Amygdala (tissue), 56 donors: ENCODE measurements at places on chromosomes 7 and 10.

DNA sequence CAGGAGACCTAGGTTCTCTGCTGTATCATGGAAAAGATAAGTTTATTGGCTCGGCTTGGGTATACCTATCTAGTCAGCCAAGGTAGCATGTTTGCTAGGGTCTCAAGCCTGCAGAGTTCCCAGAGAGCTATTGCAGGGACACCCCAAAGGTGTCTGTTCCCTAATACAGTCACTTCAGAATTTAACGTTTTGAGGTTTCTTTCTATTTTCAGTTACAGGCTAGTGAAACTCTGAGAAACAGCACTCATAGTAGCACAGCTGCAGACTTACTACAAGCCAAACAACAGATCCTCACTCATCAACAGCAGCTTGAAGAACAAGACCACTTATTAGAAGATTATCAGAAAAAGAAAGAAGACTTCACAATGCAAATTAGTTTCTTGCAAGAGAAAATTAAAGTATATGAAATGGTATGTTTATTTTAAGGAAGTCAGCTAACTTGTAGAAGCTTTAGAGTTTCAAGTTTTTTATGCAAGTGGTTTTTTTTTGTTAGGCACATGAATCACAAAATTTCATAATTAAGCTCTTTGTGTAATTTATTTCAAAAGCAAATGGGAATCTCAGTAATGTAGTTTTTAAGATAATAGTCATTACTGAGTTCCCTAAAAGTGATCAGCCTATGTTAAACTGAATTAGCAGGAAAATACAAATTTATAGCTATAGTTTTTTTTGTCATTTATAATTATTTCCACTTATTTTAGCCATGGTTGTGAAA is 54.9 kb downstream of the AKAP9 start:
- DNase-seq: no peak

DNA sequence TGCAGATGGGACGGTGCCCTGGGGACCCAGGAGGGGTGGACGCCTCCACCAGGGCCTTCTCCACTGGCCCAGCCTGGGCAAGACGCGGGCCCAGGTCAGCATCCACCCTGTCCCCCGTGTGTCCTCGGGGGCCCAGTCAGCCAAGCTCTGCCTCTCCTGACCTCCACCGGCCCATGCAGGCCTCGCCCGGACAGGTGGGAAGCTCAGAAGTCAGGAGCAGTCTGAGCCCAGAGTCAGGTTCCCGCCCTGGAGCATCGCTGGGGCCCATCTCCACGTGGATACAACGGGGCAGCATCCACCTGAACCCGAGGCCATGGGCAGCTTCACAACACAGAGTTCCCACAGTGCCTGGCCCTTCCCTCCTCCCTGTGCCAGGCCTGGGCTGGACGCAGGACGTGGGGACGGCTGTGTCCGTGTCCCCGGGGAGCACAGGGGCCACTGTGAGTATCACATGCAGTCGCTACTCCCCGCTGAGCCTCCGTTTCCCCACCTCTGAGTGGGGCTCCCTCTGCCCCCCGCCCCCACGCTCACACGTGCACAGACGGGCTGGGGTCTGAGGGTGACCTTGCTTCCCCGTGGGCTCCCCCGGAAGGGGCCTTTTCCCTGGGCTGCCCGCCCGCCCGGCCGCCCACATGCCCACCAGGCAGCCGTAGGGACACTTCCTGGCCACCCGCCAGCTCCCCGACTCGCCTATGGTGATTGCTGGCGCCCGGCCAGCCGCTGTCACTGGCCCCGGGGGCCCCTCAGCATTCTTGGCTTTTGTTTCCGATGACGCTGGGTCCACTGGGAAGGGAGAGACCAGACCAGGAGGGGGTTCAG is 64.3 kb downstream of the PDGFA start:
- DNase-seq: no peak

DNA sequence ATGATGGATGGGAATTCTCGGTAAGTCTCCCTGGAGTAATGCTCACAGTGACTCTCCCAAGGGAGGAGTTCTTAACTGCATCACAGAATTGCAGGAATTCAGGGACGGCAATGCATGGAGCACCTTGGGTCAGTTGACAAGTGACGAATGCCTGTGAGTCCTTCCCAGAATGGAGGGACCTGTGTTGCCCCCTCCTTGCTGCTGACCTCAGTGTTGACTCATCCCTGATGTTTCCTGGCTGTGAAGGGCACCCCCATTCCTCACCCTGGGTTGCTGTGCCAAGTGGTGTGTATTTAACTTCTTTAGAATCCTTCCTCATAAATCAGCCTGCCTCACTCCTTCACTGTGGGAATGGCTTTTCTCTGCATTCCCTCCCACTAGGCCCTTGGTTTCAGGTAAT is 98.9 kb downstream of the LRMDA start:
- no peak for DNase-seq

DNA sequence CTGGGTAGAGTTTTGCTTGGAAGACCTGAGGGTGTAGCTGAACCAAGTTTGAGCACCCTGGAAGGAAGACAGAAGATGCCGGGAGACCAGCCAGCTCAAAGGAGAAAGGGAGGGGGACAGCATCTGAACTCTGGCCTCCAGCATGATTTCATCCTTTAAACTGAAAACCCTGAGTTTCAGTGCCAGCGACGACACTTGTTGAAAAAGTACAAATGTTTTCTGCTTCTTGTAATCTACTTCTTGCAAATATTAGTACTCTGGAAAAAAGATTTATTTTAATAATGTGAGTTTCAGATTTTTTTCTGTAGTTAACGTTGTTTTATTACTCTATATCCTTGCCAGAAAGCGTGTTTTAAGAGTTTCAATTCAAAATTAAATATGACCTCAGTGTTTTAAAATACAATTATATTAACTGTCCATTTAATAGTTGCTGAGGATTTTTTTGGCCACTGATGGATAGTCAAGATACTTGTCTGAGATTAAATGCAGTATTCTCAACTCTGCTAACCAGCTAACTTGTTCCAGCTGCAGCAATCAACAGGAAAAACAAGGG is 227.7 kb downstream of the MGMT start:
- DNase-seq: peak; percentile 9

- DNase-seq: peak; percentile 45
Measured at GRCh38 chr7:36473454-36474282, 84.0 kb downstream of the ANLN start.

- DNase-seq: no peak
Measured at GRCh38 chr7:111578754-111579153, 16.5 kb upstream of the IMMP2L start.

GRCh38 chr10:79378647-79379511 is 31.6 kb downstream of the PPIF start:
- DNase-seq: no peak

GRCh38 chr7:114689406-114689805 is 232.5 kb upstream of the MDFIC start:
- DNase-seq: no peak

- DNase-seq: no peak
Measured at GRCh38 chr10:37947526-37947925, 28.9 kb downstream of the ZNF25 start.

DNA sequence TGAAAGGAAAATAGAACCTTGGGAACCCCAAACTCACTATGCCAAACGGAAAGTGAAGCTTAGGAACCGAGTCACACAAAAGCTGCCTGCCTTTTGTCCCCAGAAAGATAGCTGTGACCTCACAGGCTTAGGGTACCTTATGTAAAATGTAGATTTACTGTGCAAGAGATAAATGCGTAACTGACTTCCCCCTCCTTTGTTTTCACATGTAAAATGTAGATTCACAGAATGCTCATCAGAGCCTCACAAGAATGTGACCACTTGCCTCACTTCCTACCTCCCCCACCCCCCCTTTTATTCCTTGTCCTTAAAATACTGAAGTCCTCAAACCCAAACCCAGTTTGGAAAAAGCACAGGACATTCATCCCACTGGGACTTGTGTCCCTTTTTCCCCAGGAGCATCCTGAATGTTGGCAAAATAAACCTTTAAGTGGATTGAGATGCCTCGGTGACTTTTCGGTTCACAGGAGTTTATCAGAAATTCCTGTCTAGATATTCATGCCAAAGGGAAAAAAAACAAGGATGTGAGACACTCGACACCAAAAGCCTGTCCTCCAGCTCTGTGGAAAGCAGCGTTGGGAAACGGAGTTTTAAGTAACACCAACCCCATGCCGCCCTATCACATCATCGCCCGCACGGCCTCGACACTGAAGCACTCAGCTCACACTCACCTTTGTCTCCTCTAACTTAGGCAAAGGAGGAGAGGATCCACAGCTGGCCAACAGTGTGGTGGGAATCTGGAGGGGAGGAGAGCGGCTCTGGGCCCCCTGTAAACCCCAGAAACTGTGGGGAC is 45.9 kb downstream of the SVIL start:
- DNase-seq: no peak

- no peak for DNase-seq
Measured at GRCh38 chr10:99524736-99525380, 7.9 kb upstream of the NKX2-3 start.

GRCh38 chr7:149872419-149873073 is 1.2 kb upstream of the ATP6V0E2 start:
- peak; percentile 62 for DNase-seq

GRCh38 chr10:2030046-2030445 is 292.7 kb upstream of the ADARB2 start:
- no peak for DNase-seq

GRCh38 chr7:38673795-38674194 is 42.6 kb upstream of the AMPH start:
- DNase-seq: no peak

DNA sequence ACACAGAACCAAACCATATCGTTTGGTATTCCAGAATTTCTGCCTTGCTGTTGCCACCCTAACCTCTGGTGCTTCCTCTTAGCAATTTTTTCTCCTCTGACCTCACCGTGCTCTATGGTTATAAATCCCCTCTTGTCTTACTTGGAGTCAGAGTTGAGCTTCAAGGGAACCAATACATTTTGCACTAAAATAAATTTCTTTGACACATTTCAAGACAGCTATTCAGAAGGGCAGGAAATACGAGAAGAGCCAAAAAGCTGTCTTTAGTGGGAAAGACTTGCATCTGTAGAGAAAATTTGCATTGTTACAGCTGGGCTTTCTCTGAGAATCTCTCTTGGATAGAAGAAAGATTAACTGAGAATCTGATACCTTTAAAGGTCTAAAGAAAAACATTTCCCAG is 14.5 kb upstream of the AKR1C2 start:
- no peak for DNase-seq

- no peak for DNase-seq
Measured at GRCh38 chr7:130955565-130955919, 221.5 kb upstream of the KLF14 start.

DNA sequence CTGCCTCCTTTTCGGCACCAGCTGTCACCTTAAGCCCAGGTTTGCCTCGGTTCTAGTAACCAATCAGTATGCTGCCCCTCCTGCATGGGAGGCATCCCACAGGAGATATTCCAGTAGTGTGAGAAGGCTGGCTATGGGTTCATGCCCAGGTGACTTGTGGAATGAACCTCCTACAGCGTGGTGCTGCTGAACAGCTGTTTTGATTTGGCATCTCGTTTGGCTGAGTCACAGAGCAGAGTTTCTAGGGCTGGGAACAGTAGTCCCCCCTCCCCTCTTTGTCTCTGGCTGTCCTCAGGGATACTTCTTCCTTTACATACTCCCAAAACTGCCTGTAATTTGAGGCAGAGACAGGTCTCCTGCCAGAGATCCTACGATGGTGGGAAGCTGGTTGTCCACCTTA is 16.1 kb downstream of the R3HCC1L start:
- DNase-seq: no peak

DNA sequence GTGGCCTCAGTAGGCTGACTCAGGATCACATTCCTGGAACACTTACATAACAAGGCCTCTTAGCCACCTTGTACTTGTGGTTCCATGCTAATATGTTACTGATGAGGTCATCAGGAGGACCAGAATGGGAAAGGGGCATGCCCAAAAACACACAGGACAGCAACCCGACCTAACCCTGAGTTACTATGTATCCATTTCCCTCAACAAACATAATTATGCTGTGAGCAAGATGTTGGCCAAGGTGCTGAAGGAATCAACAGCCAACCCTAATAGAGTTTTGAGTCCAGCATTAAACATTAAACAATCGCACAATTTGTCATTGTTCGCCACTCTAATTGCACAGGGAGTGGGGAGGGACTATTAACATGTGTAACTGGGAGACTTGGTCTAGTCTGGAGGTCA is 129.4 kb downstream of the PLPP4 start:
- no peak for DNase-seq

- DNase-seq: no peak
Measured at GRCh38 chr7:55053651-55054571, 35.1 kb downstream of the EGFR start.

GRCh38 chr7:31052841-31053601 is 913 bp downstream of the ADCYAP1R1 start:
- DNase-seq: no peak

GRCh38 chr7:127245607-127246006 is 7.1 kb downstream of the GRM8 start:
- DNase-seq: no peak

GRCh38 chr10:4170181-4170580 is 385.2 kb upstream of the KLF6 start:
- DNase-seq: no peak

GRCh38 chr10:21989453-21990154 is 13.9 kb downstream of the DNAJC1 start:
- no peak for DNase-seq

DNA sequence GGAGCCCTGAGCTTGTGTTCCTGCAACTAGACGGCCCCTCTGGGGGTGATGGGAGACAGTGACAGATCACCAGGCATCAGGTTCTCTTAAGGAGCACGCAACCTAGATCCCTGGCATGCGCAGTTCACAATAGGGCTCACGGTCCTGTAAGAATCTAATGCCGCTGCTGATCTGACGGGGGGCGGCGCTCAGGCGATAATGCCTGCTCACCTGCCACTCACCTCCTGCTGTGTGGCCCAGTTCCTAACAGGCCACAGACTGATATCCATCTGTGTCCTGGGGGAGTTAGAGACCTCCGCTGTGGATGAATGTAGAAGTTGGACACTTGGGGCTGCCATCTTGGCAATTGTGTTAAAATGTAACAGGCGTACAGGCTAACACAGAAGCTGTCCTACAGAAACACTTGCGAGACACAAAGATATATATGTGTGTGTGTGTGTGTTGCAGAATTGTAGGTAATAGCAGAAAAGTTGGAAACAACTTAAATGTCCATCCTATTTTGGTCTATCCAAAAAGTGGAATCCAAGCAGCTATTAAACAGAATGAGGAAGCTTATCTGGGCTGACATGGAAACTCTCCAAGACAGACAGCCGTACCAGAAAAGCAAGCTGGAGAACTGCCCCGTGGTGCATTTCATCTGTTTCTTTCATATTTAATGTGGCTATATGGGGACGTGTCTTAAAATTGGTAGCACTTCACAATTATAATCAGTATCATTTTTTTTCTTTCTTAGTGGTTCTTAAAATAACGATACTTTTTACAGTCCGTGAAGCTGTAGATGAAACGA is 82.8 kb downstream of the MKI67 start:
- DNase-seq: no peak

GRCh38 chr10:117477211-117477947 is 65.2 kb upstream of the EMX2 start:
- no peak for DNase-seq

DNA sequence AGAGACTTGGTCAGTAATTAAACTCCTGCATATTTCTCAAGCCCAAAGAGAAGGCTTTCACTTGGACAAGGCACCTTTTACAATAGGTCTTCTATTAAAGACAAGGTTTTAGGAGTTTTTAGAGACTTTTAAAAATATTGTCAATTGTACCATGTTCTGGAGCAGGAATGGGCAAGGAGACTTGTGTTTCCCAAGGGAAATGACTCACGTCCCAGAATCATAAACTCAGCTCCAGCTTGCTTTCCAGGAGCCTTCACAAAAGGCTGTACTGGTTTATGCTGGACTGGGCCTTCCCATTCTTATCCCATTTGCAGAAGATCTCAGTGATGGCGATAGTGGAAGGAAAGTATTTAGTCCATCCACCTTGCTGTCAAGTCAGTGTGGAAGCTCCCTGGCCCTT is 7.8 kb upstream of the GLI3 start:
- no peak for DNase-seq

- no peak for DNase-seq
Measured at GRCh38 chr10:129332476-129332875, 134.6 kb upstream of the MGMT start.
